ENCODE measurements at places on chromosomes 2 and 18.

DNA sequence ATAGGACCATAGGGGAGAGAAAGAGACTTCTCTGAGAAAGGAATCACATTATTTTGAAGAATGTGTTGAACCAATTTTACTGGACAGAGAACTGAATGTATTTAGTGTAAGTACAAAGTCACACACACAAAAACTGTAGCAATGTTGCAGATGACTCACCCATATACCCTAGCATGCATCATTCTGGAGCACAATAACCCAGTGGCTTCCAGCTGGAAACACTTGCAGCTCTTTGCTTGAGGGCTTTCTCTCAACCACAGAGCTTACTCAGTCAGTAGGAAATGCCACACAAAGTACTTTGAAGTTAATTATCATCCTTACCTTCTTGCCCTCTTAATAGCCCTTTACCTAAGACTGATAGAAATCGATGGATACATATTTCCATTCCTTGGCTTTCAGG lies 760.0 kb upstream of the FSHR start:
- no peak for DNase-seq

GRCh38 chr2:135815269-135815668 lies 21.7 kb downstream of the LCT start:
- no peak for DNase-seq

- DNase-seq = no peak
Measured at GRCh38 chr2:113178069-113178746, 4.4 kb downstream of the PSD4 start.

GRCh38 chr18:68679528-68679927 lies 35.4 kb downstream of the TMX3 start:
- no peak for DNase-seq

- no peak for DNase-seq
Measured at GRCh38 chr2:75251896-75252295, 52.6 kb upstream of the TACR1 start.

Data from stimulated activated CD8-positive, alpha-beta memory T cell treated with anti-CD3 and anti-CD28 coated beads, Interleukin-7, amount 100 ng/mL, for 1 hour (primary cell).